Lung microvascular endothelial cell (primary cell): ENCODE measurements at places on chromosomes 2 and 18.

DNA sequence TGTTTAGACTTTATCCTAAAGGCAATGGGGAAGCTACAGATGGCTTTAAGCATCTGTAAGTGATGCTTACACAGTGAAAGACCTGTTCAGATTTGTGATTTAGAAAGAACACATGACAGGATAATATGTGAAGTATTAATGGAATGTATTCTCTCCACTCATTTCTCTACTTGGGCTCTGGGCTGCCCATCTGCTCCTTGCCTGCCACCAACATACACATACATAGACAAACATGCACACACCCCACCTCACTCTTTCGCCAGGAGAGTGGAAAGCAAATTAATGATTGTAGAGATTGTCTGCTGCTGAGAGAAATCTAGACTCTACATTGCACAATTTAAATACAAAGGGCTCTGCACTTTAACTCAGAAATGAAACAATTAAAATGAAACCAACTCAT is 61.0 kb upstream of the NFE2L2 start:
- no peak for DNase-seq

GRCh38 chr2:148527488-148528340 is 116.8 kb upstream of the EPC2 start:
- DNase-seq = no peak

DNA sequence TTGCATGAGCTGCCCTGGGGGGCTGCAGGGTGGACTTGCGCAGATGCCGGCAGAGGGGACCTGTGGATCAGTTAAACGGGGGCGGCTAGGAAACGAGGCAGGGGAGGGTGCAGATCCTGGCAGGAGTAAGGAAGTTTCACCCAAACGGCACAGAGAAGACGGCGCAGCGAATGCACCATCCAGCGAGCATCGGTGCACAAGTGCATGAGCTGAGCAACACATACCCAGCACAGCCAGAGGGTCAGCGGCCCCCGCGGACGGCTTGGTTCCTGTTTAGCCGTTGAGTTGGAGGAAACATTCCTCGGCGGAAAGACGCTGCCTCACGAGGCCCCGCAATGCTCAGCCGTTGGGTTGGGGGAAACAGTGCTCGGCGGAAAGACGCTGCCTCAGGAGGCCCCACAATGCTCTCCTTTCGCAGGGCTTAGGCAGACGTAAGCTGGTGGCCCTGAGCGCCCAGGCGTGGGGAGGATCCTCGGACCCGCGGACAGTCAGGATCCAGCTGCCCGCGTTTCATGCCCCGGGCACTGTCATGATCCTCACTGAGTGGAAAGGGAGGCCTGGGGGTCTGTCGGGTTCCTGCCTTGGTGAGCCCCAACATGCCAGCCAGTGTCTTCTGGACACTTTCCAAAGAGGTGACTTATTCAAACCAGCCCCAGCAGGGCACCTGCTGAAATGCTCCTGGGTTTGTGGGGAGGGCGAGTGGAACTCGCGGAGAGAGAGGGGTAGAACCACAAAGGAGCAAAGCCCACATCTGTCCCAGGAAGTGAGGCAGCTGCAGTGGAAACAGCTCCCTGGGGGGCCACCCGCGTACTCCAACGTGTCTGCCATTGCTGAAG is 86.3 kb downstream of the NDUFA10 start:
- no peak for DNase-seq

DNA sequence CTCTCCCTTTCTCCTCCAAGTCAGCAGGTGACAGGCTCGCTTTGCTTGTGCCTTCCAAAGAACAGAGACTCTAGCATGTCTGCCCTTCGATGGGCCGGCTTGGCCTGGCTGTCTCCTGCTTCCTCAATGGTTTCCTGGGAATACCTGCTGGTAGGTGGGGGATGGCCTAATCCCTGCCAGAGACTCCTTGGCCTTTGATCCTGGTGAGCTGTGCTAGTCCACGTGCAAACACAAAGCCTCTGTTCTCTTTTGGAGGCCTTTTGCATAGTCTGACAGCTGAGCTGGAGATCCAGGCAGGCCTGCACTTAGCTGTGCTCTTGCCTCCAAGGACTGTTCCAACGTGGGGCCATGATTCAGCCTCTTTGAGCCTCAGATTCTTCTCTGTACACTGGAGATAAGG is 67.6 kb downstream of the ARL4C start:
- DNase-seq = no peak

- no peak for DNase-seq
Observed at GRCh38 chr2:102872388-102872787, 110.6 kb downstream of the TMEM182 start.

- DNase-seq = no peak
Observed at GRCh38 chr2:237492137-237492890, 5.3 kb downstream of the MLPH start.

DNA sequence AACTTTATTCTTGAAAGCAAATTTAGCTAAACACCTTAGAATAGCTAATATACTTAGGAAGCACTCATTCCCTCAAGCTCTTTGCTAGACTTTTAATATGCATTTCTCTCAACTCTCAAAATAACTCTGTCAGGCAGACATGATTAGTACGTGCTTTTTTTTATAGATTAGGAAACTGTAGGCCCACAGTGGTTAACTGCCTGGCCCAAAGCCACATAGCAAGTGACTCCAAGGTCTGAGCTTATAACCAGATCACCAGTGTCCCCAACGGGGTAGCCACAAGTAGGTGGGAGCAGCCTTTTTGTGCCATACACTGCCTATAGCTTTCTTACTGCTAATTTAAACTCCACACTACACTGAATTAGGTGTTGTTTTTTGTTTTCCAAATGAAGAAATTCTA is 576.8 kb downstream of the METTL4 start:
- DNase-seq = no peak

DNA sequence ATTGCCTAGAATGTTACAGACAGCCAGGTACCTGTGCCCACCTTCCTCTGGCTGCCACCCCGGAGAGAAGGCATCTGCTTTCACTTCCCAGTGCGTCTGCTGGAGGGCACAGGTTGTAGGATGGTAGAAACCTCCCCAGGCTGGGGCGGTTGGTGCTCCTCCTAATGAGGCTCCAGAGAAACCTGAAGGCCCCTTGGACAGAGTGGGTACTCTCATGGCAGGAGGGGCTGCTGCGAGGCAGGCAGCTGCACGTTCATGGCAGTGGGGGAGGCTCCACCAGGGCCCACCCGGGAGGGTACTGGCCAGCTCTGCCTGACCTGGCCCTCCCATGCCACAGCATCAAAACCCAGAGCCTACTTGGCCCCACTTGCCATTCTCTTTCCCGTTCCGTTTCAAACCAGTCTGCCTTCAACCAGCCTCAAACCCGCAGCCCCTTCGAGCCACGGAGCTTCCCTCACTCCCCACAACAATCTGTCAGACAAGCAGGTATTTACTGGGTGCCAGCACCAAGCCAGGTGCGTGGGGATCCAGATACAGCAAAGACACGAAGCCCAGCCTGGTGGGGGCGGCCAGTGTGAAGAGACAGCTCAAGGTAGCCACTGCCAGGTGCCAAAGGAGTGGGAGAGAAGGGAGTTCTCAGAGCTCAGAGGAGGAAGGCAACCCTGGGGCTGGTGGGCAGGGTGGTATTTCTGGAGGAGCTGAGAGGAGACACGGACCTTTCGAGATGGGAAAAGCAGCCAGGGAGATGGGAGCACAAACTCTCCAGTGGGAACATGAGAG is 229.6 kb downstream of the LOXHD1 start:
- no peak for DNase-seq

GRCh38 chr2:177679611-177680605 is 287.3 kb downstream of the AGPS start:
- DNase-seq = no peak

GRCh38 chr18:68826121-68826520 is 28.2 kb downstream of the CCDC102B start:
- no peak for DNase-seq

DNA sequence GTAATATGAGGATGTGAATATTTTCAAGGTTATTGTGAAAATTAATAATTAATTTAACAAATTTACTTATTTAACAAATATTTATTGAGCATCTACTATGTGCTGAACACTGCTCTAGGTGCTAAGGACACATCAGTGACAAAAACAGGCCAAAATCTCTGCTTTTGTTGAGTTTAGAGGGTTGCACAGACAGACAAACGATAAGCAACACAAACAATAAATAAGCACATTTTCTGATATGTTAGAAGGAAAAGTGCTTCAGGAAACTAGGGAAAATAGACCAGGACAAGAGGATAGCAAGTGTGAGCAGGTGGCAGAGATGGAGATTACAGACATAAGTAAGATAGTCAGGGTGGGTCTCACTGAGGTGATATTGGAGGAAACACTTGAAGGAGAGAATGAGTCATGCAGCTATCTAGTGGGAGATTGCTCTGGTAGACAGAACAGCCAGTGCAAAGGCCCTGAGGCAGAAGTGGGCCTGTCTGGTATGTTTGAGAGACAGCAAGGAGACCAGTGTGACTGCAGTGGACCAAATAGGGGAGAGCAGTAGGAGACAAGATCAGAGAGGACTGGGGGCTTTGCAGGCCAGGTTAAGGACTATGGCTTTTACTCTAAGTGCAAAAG is 38.3 kb downstream of the SFXN5 start:
- DNase-seq = no peak

- DNase-seq = no peak
Observed at GRCh38 chr2:106094131-106094841, 99.8 kb downstream of the UXS1 start.
